Activated CD4-positive, alpha-beta T cell treated with anti-CD3 and anti-CD28 coated beads, Interleukin-2, amount 10 ng/mL, durations not matched to agents 7 days and 5 days (primary cell): ENCODE measurements at places on chromosomes 7 and 10.

GRCh38 chr7:44224080-44224973 is 23.5 kb downstream of the YKT6 start:
- no peak for DNase-seq

- no peak for DNase-seq
These were observed 191.9 kb downstream of the CDK14 start for GRCh38 chr7:90788052-90788451.

DNA sequence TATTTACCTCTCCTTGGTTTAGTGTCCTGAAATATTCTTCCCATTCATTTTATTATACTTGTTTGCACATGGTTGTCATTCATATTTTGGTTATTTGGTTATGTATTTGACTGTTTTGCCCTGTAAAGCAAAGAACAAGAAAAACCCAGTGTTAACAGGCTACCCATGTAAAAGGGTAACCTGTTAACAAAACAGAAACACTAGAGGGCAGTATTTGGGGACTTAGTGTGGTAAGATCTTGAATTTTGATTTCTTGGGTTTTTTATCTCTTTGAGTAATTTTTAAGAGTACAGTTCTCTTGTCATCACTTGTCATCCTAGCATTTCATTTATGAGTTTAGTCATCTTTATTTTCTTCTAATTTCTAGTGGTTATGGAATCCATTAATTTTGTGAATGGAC is 51.3 kb downstream of the POLL start:
- DNase-seq, result no peak

DNA sequence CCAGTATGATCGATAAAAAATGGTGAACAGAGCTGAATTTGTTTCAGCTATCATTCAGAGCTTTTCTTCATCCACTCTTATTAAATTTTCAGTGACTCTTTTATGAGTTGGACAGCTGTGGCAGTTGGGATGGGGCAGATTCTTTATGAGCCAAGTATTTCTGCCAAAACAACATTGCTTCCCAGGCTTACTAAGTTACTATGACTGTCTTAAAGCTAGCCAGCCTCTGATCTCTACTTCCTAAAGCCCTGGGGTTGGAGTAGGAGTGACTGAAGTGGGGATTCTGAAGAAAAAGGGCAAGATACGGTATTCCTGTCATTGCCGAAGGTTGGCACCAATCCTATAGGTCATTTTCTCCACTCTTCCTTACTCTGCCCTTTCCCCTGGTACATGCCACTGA is 12.7 kb downstream of the RPP30 start:
- DNase-seq, result no peak

GRCh38 chr7:2614631-2615330 is 17.0 kb upstream of the TTYH3 start:
- no peak for DNase-seq

DNA sequence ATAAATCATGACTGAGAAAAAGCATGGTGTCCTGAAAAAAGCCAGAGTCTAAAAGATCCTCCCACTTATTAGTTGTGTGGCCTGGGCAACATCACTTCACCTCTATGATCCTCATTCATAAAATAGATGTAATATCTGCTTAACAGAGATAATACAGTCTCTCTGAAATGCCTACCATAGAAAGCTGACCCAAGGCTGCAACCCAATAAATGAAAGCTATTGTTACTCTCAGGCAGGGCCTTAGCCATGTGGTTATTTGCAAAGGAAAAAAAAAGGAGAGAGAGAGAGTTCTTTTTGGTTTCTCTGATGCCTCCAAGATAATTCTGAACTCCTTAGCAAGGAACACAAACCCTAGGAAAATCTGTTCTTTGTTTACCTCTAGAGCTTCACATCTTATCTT is 7.9 kb downstream of the FAM13C start:
- no peak for DNase-seq

DNA sequence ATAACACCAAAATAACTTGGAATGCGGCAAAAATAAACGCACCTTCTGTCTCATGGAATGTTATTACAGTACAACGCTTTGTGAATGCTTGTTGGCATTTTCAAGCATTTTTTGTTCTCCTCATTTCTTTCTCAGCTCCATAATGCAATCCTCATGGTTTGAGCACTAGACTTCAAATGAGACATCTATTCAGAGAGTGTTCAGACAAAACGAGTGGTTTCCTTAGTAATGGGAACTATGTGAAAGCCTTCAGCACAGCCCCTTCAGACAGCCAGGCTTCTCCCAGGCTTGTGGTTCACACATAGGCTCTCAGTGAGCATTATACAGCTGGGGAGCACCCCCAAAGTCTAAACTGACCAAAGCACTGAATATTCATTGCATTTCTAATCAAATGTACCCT is 8.6 kb upstream of the LRRN3 start:
- DNase-seq, result no peak

DNA sequence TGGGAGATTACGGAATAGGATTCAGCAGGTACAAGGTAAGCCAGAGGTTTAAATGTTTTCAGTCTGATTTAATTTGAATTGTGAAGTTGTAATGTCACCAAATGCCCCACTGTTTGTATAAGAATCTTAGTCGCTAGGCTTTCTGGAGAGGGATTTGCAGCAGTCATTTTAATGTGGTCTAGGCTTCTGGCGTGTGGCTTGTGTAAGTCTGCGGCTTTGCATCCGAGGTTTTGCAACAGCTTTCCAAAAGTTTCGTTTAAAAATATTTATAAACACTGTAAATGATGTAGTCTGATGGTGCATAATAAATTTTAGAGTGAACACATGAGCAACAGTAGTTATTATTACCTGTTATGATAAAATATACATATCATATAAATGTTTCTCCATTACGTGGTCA is 26.1 kb upstream of the BHLHA15 start:
- DNase-seq, result no peak

- no peak for DNase-seq
These were observed 112.6 kb downstream of the RNF32 start for GRCh38 chr7:156753229-156753560.

DNA sequence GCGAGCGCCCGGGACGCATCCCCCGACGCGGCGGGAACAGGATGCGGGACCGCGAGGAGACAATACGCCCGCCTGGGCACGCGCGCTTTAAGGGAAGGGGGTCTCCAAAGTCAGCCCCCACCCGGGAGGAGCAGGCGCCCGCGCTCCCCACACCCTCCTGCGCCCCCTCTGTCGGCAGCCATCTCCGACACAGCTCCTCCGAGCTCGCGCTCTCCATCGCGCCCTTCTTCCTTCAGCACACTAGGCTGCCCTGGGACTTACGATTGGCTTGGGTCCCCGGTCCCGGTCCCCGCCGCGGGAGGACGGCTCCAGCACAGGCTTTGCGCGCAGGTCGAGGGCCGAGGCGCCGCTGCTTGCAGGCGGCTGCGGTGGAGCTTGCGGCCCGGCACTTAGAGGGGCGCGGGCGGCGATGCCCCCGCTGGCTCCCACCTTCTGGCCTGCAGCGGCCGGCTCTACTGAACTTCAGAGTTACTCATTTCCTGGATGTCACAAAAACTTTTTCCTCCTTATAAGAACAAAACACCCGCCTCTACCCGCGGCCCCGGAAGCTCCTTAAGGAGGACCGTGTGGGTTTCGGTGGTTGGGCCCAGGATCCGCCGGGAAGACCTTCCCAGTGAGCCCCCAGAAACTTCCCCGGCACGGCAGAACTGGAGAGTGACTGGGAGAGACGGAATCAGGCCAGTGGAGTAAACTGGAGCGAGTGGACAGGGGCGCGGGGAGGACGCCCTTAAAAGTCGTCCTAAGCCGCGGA is at the start of gene ITPRIP:
Gene ITPRIP, minus strand, starts transcription at position 481 of the 751 bp plus-strand sequence. CDS start 22,414 bp downstream, outside the sequence.
- DNase-seq, result peak; percentile 75

DNA sequence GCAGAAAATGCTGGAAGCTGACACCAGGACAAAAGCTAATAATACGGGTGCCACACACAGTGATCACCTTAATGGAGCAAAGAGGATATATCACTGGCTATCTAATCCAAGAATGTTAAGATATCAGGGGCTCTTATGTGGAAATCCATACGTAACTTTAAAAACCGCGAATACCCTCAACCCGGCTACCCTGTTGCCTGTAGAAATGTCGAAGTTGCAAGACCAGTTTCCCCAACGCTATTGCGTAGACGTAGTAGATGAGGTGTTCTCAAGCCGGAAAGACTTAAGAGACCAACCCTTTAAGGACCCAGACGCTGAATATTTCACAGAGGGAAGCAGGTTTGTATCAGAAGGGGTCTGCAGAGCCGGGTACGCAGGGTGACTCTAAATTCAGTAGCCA is 7.9 kb upstream of the CYREN start:
- no peak for DNase-seq

- DNase-seq, result no peak
These were observed 10.8 kb upstream of the HOXA2 start for GRCh38 chr7:27112955-27113949.

- DNase-seq, result no peak
These were observed 239.5 kb upstream of the PPP1R3A start for GRCh38 chr7:114158275-114158674.

- no peak for DNase-seq
These were observed 38.4 kb upstream of the PLXNA4 start for GRCh38 chr7:132614428-132615318.

- DNase-seq, result no peak
These were observed 442.9 kb downstream of the AUTS2 start for GRCh38 chr7:70040970-70041766.

- no peak for DNase-seq
These were observed 84.8 kb upstream of the ASAH2 start for GRCh38 chr10:50336140-50336539.

- no peak for DNase-seq
These were observed 111.9 kb upstream of the NFE2L3 start for GRCh38 chr7:26040085-26040484.

DNA sequence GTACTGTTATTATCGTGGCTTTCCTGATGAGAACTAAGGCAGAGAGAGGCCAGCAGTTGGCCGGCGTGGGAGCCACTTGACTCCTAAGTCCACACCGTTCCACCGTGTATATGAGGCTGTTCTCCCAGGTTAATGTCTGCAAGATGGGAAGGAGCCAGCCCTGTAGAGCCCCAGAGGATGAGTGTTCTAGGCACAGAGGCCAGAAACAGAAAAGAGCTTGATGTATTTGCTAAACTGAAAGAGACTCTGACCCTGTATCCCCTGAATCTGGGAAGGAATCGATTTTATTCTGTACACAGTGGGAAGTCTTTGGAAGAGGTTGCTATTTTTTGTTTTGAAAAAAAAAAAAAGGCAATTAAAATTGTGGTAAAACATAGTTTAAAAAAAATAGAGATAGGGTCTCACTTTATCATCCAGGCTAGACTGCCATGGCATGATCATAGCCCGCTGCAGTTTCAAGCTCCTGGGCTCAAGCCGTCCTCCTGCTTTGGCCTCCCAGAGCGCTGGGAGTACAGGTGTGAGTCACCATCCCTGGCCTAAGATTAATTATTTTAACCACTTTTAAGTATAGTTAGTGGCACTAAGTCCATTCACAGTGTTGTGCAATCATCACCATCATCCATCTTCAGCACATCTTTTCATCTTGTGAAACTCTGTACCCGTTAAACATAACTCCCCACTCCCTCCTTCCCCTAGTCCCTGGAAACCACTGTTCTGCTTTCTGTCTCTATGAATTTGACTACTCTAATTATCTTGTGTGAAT is 348.8 kb downstream of the SDK1 start:
- no peak for DNase-seq

- no peak for DNase-seq
These were observed 361 bp upstream of the PLXDC2 start for GRCh38 chr10:19815731-19816410.

DNA sequence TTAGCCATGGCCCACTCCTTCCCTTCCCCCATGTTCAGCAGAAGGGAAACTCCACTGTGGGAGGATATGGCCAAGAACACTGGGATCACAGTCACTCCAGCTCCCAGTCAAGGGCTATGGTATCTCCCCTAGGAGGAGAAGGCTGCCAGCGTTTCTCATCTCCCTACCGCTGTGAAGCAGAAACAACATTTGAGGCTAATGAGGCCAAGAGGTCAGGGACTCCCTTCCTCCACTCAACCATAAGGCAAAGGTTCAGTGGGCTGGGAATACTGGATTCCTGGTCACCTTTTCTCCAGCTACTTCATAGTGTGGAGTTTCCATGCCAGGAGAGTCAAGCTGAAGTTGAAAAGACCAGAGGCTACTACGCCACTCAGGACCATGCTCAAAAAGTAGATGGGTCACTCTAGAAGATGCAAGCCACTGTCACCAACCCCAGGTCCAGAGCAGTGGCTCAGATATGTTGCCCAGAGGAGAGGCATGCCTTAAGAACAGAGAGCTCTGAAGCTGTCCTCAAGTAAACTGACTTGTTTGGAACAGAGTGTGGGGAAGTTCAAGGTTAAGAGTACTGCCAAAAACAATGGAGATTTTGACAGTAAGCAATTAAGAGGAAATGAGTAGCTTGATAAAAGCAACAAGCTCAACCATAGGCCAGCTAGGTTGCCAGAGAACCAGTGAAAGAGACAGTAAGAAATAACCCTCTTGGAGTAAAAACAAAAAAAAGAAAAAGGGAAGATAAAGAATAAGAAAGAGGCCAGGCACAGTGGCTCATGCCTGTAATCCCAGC is 3.8 kb upstream of the TMEM140 start:
- no peak for DNase-seq

GRCh38 chr7:27202862-27203134 is 2.9 kb upstream of the HOXA13 start:
- DNase-seq, result no peak

- no peak for DNase-seq
These were observed 117.6 kb downstream of the TSPAN12 start for GRCh38 chr7:120740348-120740747.

DNA sequence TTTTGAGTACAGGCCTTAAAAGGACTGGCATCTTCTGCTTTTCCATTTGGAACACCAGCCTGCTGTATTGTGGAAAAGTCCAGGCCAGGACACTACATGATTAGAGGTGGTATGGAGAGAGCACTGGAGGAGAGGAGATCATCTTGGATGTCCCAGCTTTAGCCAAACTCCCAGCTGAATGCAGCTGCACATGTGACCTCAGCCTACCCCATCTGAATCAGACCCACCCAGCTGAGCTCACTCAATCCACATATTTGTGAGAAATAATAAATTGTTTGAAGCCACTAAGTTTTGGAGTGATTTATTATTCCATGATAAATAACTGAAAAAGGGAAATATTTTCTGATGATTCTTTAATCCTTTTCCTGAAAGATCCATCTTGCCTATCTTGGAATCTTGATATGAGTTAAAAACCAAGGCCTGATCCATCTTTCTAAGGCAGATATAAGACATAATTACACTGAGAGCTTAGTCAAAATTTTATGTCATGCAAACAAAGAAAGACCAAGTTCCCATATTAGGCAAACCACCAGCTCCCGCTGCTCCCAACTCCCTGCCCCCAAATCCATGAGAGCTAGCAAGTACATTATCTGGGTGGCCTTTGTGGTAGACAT is 55.1 kb upstream of the TRIL start:
- DNase-seq, result no peak
